Activated CD8-positive, alpha-beta memory T cell treated with anti-CD3 and anti-CD28 coated beads, Interleukin-2, amount 10 ng/mL, durations not matched to agents 7 days and 5 days (primary cell): ENCODE measurements at places on chromosomes 3 and 15.

GRCh38 chr3:136750209-136750896 is 1.8 kb downstream of the STAG1 start:
- H3K4me1 ChIP-seq, result peaks cover 53% of the 10 kb centered on the region
- peak overlapping the region; percentile 93 for H3K27ac ChIP-seq
- peak overlapping the region; percentile 85 for H3K4me3 ChIP-seq
- DNase-seq, result peak; percentile 47
- H3K27me3 ChIP-seq, result no peaks in the 10 kb centered on the region

DNA sequence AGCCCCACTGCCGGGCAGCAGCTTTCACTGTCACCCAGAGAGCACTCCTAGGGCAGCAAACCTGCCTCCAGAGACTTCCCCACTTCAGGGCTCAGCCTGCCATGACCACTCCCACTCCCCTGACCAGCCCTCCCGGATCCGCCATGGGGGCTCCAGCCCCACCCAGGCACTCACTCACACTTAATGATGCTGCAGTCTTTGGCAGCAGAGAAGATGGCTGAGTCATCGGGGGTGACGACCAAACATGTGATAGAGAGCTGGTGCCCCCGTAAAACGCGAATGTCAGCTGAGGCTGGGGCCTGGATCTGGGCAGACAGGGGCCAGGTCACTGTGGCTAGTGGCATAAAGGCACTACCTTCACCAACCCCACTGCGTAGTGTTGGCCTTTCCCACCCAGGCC is 4.7 kb downstream of the RRP9 start:
- DNase-seq, result no peak
- peaks cover 33% of the 10 kb centered on the region for H3K4me1 ChIP-seq

- H3K27ac ChIP-seq, result no peak overlapping the region
- no peak overlapping the region for H3K4me3 ChIP-seq
- H3K27me3 ChIP-seq, result peaks cover 3% of the 10 kb centered on the region
- no peak for DNase-seq
These were observed 551.2 kb upstream of the CCDC54 start for GRCh38 chr3:106825962-106826605.

DNA sequence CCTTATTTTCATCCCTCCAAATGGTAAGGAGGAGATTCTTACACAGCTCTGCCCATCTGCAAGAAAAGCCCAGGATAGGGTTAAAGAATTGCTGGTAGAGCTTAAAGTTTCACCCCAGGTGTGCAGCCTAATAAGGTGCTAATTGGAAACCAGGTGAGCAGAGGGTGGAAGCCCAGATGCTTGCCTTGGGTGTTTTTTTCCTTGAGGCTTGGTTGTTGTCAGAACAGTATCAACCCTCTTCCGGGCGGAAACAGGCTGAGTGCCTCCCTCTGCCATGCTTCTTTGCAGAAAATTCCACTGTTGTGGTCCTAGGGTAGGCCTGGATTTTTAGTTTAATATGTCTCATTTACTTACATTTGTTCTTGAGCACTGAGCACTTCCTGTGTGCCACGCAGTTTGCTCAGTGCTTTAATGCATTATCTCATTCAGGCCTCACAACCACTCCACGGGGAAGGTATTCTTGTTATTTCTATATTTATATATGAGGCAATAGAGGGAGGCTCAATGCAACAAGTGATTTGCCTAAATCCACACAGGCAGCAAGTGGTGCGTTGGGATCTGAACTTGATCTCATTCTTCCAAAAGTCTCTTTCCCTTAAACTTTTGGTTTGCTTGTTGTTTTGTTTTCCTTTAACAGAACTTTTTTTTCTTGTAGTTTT is 115.0 kb upstream of the LRIG1 start:
- H3K27me3 ChIP-seq, result no peaks in the 10 kb centered on the region
- no peaks in the 10 kb centered on the region for H3K4me1 ChIP-seq
- DNase-seq, result no peak
- H3K4me3 ChIP-seq, result no peak overlapping the region
- H3K36me3 ChIP-seq, result no peaks in the 10 kb centered on the region

GRCh38 chr3:98333989-98334606 is 19.6 kb upstream of the OR5K4 start:
- H3K4me3 ChIP-seq, result no peak overlapping the region
- H3K4me1 ChIP-seq, result peaks cover 25% of the 10 kb centered on the region
- H3K36me3 ChIP-seq, result no peaks in the 10 kb centered on the region

- no peak overlapping the region for H3K4me3 ChIP-seq
- peaks cover 10% of the 10 kb centered on the region for H3K4me1 ChIP-seq
- H3K36me3 ChIP-seq, result no peaks in the 10 kb centered on the region
- H3K27ac ChIP-seq, result no peak overlapping the region
- DNase-seq, result peak; percentile 74
- peaks cover 32% of the 10 kb centered on the region for H3K27me3 ChIP-seq
These were observed 86.0 kb downstream of the SEMA5B start for GRCh38 chr3:122941228-122942206.

DNA sequence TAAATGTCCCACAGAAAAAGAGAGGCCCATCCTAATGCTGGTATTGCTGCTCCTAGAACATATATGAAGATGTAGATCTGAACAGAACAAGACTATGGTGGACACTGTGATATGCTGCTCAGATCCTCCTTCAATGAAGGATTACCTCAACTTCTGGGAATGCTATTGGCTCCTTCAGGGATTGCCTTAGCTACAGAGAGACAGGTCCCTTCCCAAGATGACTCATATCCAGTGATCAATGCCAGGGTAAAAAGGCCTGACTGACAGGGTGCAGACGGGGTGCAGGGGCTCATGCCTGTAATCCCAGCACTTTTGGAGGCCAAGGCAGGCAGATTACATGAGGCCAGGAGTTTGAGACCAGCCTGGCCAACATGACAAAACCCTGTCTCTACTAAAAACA is 20.5 kb upstream of the STAG1 start:
- no peak for DNase-seq
- no peaks in the 10 kb centered on the region for H3K27me3 ChIP-seq
- H3K4me3 ChIP-seq, result no peak overlapping the region
- no peak overlapping the region for H3K27ac ChIP-seq
- no peaks in the 10 kb centered on the region for H3K36me3 ChIP-seq

GRCh38 chr3:116302087-116302747 is 143.1 kb downstream of the LSAMP start:
- H3K27me3 ChIP-seq, result no peaks in the 10 kb centered on the region
- no peak overlapping the region for H3K4me3 ChIP-seq
- no peak overlapping the region for H3K27ac ChIP-seq
- DNase-seq, result no peak

GRCh38 chr3:46865031-46865507 is 1.8 kb upstream of the MYL3 start:
- no peaks in the 10 kb centered on the region for H3K27me3 ChIP-seq
- no peak overlapping the region for H3K4me3 ChIP-seq
- H3K36me3 ChIP-seq, result no peaks in the 10 kb centered on the region
- H3K27ac ChIP-seq, result no peak overlapping the region

DNA sequence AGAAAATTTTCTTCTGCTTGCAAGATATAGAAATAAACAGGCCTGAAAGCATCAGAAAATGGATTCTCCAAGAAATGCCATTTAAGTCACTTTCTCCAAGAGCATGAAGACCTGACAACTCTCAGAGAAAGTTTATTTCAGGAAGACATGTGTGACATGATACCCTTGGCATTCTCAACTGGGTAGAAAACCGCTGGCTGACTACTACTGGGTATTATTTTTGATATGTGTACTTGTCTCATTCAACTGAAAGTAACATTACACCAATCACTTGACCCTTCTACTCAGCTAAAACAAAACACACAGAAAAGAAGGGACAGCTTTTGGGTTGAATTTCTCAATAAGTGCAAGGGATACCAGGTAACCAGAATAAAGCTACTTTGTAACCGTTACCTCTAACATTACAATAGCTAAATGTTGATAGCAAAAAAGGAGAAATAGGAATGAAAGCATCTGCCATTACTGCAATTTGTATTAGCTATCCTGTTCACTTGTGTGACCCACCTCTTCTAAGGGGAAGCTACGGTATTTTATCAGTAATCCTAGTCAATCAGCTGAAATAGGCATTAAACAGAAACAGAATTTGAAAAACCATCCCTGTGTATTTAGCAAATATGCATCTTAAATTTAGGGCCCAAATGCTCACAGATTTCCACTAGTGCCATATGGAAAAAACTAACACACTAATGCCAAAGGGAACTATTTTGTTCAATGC is 7.3 kb downstream of the TRA2B start:
- H3K36me3 ChIP-seq, result peaks cover 85% of the 10 kb centered on the region
- H3K4me3 ChIP-seq, result peak overlapping the region; percentile 66
- H3K27me3 ChIP-seq, result no peaks in the 10 kb centered on the region
- peaks cover 80% of the 10 kb centered on the region for H3K4me1 ChIP-seq
- no peak for DNase-seq

DNA sequence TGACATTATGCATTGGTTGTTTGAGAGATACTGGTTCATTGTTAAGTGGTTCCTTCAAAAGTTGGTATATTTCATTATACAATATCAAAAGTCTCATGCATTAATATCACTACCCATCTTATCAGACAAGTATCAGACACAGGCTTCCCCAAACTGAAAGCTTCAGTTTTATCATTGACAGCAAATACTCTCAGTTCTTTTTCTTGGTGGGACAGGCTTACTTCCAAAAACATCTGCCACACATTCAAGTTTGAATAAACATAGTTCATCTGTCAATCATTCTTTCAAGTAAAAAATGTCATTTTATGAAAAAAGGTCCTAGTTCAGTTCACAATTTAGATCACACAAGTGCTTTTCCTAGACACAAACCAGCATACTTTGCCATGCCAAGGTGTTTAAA is 280.0 kb upstream of the TRIM42 start:
- H3K36me3 ChIP-seq, result no peaks in the 10 kb centered on the region
- no peaks in the 10 kb centered on the region for H3K4me1 ChIP-seq
- H3K4me3 ChIP-seq, result no peak overlapping the region
- H3K27me3 ChIP-seq, result no peaks in the 10 kb centered on the region

- peaks cover 24% of the 10 kb centered on the region for H3K27me3 ChIP-seq
- peaks cover 11% of the 10 kb centered on the region for H3K4me1 ChIP-seq
These were observed 7.0 kb downstream of the TMEM40 start for GRCh38 chr3:12752102-12752501.

- H3K27me3 ChIP-seq, result no peaks in the 10 kb centered on the region
- DNase-seq, result no peak
- peaks cover 47% of the 10 kb centered on the region for H3K36me3 ChIP-seq
- H3K4me3 ChIP-seq, result no peak overlapping the region
These were observed 171.3 kb downstream of the ITPR1 start for GRCh38 chr3:4664412-4664811.

DNA sequence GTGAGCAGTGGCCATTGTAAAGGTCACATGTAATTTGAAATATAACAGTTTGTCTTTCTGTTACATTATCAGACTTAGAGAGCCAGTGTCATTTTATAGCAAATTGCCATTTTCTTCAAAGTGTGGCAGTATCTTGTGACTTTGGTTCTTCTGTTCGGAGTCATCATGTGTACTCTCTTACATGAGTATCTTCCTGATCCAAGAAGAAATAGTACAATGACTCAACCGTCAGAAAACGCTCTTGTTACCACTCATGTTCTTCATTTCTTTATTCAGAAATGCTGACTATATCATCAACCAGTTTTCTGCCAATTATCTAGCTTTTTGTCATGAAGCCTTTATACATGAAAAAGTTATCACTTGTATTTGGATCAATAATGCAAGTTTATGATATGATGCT is 93.6 kb upstream of the CGNL1 start:
- H3K36me3 ChIP-seq, result peaks cover 29% of the 10 kb centered on the region
- no peak overlapping the region for H3K27ac ChIP-seq
- no peak for DNase-seq
- no peaks in the 10 kb centered on the region for H3K4me1 ChIP-seq

GRCh38 chr15:29812384-29812694 is 9.9 kb downstream of the TJP1 start:
- no peaks in the 10 kb centered on the region for H3K36me3 ChIP-seq
- H3K27ac ChIP-seq, result no peak overlapping the region
- DNase-seq, result no peak
- peaks cover 71% of the 10 kb centered on the region for H3K27me3 ChIP-seq

GRCh38 chr15:93846148-93846547 is 385.2 kb upstream of the MCTP2 start:
- no peak overlapping the region for H3K4me3 ChIP-seq
- no peak for DNase-seq
- H3K27me3 ChIP-seq, result peaks cover 2% of the 10 kb centered on the region
- H3K27ac ChIP-seq, result no peak overlapping the region
- H3K4me1 ChIP-seq, result no peaks in the 10 kb centered on the region

- H3K4me3 ChIP-seq, result no peak overlapping the region
- H3K27ac ChIP-seq, result no peak overlapping the region
- H3K4me1 ChIP-seq, result peaks cover 30% of the 10 kb centered on the region
- DNase-seq, result peak; percentile 27
These were observed 41.5 kb upstream of the ATP2B2 start for GRCh38 chr3:10546820-10547263.

GRCh38 chr3:42061025-42061712 is 30.0 kb upstream of the TRAK1 start:
- H3K36me3 ChIP-seq, result no peaks in the 10 kb centered on the region
- H3K27me3 ChIP-seq, result no peaks in the 10 kb centered on the region
- peaks cover 3% of the 10 kb centered on the region for H3K4me1 ChIP-seq
- H3K4me3 ChIP-seq, result no peak overlapping the region
- no peak for DNase-seq

DNA sequence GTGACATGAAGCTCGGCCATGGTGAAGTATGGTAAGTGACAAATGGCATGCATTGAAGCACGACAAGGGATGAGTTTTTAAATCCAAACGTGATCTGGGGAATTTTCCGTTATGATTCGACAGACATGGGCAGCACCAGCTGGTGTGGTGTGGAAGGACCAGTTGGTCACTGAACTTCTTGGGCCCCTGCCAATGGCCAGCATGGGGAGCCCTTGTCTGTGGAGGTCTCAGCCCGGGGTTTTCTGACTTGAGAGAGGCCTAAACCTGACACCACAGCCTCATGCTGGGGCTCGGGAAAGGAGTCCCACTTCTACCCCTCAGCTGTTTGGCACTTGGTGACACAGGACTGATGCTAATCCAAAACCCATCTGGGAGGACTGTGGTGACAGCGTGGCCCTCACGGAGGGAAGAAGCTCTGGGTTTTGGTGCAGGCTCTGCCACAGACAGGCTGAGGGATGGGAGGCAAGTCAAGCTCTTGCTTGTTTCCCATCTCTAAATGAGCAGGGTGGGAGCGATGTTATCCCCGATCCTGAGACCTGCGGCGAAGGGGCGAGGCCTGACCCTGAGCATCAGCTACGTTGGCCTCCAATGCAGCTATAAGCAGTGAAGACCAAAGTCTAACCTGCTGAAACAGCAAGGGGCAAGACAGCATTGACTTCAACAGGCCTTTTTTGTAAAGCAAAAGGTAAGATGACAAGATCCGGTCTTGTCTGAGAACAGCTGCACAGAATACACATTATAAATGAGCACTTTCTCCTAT is 69.5 kb downstream of the ATP1B3 start:
- H3K27ac ChIP-seq, result no peak overlapping the region
- no peaks in the 10 kb centered on the region for H3K36me3 ChIP-seq
- no peak overlapping the region for H3K4me3 ChIP-seq
- no peak for DNase-seq
- H3K4me1 ChIP-seq, result no peaks in the 10 kb centered on the region
- no peaks in the 10 kb centered on the region for H3K27me3 ChIP-seq

- H3K36me3 ChIP-seq, result peaks cover 23% of the 10 kb centered on the region
- H3K4me1 ChIP-seq, result peaks cover 72% of the 10 kb centered on the region
- peak overlapping the region; percentile 93 for H3K4me3 ChIP-seq
- H3K27ac ChIP-seq, result peak overlapping the region; percentile 93
- no peaks in the 10 kb centered on the region for H3K27me3 ChIP-seq
These were observed 507 bp downstream of the SLC12A6 start for GRCh38 chr15:34336991-34337556.
